ENCODE measurements at places on chromosomes 3 and 15.

DNA sequence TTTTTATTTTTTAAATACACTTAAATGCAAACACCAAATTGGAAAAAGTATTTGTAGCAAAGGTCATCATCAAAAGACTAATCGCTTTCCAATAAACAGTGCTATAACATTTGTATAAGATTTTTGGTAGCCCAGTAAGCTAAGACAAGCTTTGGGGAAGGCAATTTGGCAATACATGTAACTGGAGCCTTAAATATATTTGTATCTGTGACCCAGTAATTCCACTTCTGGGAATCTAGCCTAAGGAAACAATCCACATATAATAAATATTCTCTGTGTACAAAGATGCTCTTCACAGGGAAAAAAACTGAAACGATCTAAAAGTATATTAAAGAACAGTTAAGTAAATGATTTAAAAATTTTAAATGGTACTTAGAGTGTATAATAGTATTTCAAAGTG is 65.5 kb upstream of the TJP1 start:
- DNase-seq = peak; percentile 3

- DNase-seq = peak; percentile 73
These were observed 7.8 kb upstream of the RAD18 start for GRCh38 chr3:8970971-8971589.

GRCh38 chr3:197718891-197719290 is 17.8 kb downstream of the RUBCN start:
- peak; percentile 88 for DNase-seq

DNA sequence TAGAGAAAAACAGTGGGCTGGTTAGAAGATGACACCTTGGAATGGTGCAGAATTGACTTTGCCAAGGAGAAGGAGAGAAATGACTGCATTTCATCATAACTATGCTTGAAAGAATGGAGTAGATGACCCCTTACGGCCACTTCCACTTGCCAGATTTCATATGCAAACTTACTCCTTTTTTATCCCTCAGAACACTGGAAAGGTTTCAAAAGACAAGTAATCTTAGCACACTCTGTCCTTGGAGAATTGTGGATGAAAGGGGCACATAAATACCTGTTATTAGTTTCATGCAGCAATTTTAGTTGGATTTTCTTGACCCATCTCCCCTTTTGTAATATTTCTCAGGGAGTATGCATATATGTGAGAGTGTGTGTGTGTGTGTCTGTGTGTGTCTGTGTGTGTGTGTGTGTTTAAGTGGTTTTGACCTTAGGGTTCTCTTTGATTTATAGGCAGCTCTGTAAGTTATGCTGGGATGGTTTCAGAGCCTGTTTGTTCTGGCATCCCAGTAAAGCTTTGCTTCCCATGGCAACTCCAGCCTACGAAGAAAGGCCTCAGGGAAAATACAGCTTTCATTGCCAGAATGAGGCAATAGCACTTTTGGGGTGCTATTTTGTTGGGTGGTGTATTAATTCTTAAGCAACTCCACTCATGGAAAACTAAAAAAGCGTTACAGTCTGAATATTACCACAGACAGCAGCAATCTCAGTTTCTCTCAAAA is 122.2 kb upstream of the TP63 start:
- no peak for DNase-seq

DNA sequence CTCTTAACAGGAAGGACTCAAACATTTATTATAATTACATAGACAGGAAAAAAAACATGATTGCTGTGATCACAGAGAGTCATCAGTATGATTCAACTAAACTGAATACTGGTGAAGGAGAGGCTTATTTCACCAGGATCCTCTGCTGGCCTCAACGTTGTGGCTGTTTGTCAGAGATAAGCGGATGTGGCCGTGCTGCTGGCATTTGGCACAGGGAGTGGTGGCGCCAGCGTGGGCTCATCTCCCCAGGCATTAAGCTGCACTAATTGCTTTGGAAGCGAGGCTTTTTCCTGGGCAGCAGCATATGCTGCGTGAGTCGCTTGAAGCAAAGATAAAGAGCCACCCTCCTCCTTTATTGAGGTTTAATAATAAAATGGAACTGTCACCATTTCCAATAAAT is 306.7 kb downstream of the LRTM1 start:
- no peak for DNase-seq

- peak; percentile 97 for DNase-seq
These were observed 46.1 kb downstream of the BTD start for GRCh38 chr3:15647611-15648167.

DNA sequence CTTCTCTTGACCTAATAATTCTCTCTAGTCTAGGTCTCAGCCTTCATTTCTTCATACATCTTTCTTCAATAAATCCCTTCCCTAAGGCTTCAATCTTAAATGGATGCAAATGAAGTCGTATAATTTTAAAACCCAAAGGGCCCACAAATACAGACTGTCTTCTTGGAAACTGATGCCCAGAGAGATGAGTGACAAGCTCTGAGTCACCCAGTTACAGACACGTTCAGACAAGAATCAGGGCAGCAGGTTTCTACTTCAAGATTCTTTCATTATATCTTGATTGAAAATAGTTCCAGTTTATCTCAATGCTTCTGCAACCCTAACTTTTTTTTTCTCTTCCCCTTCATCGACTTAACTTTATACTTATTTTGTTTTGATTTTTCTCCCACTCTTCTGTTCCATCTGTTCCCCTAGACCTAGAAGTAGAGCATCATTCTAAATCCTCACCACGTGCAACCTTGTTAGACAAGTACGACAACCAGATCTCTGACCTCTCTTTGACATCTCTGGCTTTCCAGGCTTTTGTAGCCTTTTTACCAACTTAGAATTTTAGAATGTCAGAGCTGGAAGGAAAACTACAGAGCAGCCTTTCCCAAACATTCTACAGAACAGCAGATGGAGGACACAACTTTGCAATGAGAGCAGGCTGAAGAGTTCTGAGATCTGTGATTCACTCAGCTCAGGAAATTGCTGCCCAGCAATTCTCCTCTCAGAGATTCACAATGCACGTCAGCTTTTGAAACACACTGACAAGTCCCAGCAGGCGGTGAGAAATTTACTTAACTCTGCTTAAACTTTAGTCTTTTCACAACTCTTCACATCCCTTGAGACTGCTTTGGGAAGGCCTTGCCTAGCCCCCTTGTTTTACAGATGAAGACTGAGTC is 25.3 kb downstream of the NCEH1 start:
- DNase-seq = peak; percentile 47

DNA sequence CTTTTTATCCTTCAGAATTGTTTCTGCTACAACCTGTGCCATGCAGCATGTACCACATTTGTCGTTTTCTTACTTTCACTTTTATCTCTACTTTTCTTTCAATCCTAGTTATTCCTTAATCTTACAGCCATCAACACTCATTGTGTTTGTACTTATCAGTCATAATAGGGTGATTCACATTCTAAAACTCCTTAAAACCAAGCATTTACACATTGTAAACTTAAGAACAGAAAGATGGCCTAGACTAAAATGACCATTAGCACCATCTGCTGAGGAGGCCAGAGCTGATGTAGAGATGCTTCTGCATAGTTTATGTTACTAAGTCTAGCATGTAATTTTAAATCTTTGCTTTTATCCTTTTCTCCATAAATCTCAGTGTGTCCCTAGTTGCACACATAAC is 25.5 kb downstream of the EIF2AK4 start:
- peak; percentile 52 for DNase-seq

DNA sequence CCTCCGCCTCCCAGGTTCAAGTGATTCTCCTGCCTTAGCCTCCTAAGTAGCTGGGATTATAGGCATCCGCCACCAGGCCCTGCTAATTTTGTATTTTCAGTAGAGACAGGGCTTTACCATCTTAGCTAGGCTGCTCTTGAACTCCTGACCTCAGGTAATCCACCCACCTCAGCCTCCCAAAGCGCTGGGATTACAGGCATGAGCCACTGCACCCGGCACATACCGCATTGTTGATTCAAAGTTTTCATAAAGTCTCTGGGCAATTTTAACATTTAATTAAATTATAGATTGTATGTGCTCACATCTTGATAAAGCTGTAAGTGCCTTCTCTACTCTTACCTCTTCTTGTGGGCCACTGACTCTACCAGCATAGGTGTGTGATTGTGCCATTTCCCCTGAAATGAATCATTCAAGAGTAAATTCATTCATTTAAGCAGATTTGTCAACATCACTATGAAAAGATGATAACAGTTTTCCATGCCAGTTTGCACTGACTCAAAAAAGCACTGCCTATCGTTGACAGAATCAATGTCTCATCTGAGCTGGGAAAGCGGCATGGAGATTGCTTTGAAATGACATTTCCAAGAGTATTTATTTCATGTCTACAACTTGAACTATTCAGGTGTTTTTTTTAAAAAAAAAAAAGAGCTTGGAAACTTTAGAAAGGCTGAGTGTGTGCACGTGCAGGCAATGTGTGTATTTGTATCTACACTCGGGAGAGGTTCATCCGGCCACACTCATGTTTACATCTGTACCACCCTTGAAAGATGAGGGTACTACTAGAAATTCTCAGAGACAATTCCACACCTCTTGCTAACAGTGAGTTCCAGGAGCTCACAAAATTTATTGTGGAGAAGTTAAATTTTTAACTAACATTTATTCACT is 3.5 kb downstream of the BCL2A1 start:
- DNase-seq = no peak

DNA sequence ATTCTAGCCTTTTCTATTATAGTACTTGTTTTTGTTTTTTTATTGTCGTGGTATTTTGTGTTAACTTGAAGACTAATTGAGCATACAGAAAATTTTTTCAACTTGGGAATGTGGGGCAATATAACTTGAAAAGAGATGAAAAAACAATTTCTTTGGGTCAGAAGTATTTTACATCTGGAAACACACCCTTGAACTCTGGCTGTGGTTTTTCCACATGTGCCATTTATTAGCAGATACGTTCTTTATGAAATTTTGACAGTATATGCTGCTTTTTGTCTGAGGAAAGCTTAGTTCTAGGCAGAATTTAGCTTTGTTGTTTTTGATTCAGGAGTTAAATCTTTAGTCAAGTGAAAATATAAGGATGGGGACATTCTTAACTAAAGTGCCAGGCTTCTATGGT is 44.7 kb downstream of the TCF12 start:
- peak; percentile 15 for DNase-seq

DNA sequence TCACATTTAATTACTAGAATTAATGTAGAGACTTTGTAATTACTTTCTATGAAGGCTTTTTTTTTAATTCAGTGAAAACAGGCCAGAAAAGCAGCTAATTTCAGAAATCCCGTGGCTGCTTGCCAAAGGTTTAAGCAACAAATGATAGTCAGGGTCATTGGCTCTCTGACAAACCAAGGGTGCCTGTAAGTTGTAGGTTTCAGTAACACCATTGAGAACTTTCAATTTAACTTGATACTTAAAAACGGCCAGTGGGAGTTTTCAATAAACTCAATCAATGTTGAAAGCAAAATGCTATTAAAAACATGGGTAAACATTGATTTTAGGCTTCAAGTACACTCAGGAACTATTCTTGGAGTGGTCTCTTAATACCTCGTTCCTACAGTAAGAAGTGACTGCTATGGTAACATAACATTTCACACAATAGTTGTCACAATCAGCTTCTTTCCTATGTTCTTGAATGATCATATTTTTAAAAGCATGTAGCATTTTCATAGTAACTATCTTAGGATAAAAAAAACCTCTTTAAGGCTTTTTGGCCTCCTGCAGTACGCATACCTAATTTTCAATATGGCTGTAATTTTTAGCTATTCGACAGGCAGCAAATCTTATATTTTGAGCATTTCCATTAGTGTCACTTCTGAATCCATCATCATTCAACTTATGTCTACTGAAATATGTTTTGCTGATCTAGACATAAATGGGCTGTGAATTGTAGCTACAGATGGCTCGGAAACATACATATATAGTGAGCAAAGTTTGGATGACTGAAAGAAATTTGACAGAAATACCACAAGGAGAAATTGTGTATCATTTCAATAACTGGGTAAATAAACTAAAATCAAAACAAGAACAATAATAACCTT is 592.1 kb upstream of the GBE1 start:
- DNase-seq = no peak

DNA sequence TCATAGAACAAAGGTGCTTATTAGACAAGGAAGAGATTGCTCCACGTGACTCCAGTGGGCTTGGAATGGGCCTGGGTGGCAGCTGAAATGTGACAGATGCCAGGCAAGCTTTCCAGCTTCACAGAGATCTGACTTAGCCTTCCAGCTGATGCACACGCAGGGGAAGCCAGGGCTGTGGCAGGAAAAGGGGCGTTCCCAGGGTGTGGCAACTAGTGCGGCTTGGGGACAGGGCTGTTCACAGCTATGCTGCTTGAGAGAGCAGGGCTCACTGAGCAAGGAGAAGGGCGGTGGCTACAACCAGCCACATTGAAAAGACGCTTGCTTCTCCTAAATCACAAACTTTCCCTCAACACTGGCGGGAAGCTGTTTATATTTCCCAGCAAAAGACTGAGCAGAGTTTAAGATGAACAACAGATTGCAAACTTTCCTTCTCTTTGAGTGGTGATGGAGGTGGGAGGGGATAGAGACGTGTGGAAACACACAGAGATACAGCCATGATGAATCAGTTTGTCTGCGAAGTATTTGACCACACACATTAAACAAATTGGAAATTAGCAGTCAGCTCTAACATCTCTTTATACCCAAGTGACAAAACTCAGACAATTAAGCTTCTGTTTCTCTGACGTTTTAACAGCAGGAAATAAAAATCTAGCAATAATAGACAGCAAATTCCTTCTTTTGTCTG is 127.5 kb downstream of the BDH1 start:
- peak; percentile 81 for DNase-seq

DNA sequence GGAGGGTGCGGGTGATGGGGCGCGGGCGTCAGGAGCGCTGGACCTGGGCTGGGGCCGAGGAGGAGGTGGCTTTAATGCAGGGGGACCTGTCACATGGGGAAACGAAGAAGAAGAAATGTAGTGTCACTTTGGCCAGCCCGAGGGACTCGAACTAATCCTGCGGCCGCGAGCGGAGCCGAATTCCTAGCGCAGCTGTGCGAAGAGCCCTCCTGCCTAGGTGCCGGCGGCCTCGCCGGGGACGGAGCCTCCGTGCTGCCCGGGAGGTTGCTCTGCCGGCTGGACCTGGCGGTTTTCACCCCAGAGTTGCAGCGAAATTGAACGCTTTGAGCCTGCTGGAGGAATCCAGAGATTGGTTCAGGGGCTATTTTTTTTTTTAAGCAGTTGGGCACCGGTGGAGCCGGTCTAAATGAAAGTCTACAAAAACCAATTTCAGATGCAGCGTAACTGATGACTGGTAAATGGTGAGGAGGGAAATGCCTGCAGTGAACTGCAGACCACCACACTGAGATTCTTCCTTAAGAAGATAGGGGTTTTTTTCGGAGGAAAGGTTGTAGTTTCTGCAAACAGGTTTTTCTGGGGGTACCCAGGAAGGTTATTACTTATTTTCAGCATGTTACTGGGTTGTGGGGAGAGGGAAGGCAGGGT is 662 bp downstream of the TMEM108 start:
- no peak for DNase-seq

DNA sequence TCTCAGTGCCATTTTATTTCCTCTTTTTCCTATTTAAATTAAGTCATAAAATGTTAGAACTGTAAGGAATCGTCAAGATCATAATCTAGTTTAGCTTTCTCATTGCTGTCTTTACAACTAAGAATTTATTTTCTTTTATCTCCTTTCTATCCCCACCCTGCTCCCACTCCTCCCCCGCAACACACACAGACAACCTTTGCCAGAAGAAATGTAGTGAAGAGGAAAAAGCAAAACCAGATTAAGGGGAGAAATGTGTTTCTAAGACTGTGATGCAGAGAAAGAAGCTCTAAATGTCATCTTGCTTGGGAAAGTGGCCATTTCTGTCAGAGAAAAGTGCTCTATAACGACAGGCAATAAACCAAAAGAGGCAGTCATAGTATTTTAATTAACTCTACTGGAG is 78.3 kb upstream of the MLF1 start:
- DNase-seq = no peak

Measured in EH (cell line).